CD4-positive, alpha-beta T cell treated with Interleukin-10 for 1 hour (primary cell): ENCODE measurements at places on chromosomes 7 and 10.
A peak's percentile ranks its signal among the peaks of the same experiment; 100 is the strongest.

GRCh38 chr7:135960709-135961451 lies 16.3 kb downstream of the MTPN start:
- DNase-seq: no peak

DNA sequence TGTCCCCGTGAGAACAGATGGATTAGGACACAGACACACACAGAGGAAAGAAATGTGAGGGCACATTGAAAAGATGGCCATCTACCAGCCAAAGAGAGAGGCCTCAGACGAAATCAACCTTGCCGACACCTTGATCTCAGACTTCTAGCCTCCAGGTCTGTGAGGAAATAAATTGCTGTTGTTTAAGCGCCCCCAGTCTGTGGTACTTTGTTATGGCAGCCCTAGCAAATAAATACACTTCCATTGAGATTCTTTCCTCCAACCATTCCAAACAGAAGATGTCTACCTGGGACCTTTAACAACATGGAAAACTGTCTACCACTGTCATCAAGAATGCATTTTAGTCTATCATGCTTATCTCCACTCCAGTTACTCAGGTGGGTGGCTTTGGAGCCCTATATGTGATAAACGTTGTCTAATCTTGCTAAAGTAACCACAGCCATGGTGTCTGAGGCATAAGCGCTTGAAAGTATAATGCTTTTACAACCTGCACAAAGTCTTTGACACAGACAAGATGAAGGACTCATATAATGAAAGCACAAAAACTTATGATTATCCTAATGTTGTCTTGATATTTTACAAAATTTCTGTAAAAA lies 244.3 kb downstream of the MTERF1 start:
- DNase-seq: no peak

- no peak for DNase-seq
These were observed 349.1 kb downstream of the RPS24 start for GRCh38 chr10:78382772-78383171.

- DNase-seq: no peak
These were observed 158.0 kb downstream of the VTI1A start for GRCh38 chr10:112605063-112605462.

GRCh38 chr7:75993689-75994387 lies 557 bp downstream of the TMEM120A start:
- peak; percentile 15 for DNase-seq

- no peak for DNase-seq
These were observed 23.8 kb downstream of the PAPOLB start for GRCh38 chr7:4837803-4838625.

DNA sequence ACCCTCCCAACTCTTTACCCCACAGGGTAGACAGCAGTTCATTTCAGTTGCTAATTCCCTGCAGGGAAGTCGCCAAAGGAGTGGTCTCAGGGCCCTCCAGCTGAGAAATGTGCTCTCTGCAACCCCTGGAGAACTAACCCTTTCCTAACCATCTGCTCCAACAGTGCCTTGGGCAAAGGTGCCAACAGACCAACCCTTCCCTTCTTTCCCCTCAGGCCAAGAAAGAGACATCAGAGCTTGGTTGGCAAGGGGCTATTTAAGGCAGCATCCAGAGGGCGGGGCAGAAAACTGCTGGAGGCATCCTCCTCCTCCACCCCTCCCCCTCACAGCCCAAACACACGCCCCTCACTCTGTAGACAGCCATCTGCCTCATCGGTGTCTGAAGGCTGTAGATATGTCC lies 1.7 kb downstream of the SORBS1 start:
- DNase-seq: no peak

DNA sequence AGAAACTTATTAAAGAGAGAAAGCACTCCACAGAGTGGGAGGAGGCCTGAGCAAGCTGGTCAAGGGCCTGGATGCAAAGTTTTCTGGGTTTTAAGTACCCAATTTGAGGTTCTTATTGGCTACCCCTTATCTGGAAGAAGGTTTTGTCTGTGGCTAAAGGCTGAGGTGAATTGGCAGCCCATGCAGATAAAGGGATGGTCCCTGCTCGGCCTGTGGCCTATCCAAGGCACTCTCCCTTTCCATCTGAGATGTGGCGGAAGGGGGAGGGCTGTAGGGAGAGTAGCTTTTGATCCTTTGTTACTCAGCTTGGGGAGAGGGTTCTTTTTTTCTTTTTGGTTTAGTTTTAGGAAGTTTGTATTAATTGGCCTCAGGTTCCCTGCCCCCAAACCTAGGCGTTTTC lies 465.1 kb downstream of the ATRNL1 start:
- DNase-seq: no peak

GRCh38 chr7:20393021-20393610 lies 62.4 kb downstream of the ITGB8 start:
- no peak for DNase-seq

- DNase-seq: no peak
These were observed 57.8 kb downstream of the LGI1 start for GRCh38 chr10:93815304-93816096.

DNA sequence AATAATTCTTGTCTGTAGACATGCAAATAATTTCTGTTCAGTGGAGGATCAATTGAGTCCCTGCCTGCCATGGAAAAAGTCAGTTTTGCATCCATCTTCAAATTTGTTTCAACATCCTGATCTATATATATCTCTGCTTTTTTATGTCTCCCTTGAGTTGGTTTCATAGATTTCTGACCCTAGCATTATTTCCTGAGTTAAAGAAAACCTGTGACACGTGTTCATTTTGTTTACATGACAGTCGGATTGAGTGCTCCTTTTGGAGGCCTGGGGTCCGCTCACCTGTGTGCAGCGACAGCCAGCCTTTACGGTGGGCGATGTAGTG lies 674 bp downstream of the MRPS24 start:
- DNase-seq: peak; percentile 8

DNA sequence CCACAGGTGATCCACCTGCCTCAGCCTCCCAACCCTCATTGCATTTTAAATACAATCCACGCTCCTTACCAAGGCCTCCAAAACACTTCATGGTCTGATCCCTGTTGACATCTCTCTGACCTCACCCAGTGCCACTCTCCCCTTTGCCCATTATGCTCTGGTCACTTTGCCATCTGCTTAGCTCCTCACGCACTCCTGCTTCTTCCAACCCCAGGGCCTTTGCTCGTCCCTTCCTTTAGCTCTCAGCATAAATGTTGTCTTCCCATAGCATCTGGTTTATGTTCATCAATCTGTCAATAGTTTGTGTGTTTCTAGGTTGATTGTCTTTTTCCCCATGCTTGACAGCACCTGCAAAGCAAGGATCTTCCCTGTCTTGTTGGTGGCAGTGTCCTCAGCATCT lies 14.1 kb downstream of the NPFFR1 start:
- DNase-seq: no peak

DNA sequence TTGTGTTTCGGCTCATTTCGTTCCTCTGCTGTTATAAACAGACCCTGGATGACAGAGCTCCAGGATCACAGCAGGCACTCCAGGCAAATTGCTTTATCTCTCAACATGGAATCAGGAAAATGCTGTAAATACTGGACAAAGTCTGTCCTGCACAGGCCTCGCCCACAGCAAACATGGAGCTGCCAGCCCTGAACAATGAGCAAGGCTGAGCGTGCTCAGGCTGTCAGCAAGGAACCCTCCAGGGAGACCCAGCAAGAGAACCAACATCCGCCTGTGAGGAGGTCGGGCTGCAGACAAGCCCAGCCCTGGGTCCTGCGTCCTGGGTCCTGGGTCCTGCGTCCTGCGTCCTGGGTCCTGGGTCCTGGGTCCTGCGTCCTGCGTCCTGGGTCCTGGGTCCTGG lies 180.8 kb downstream of the PTPRN2 start:
- DNase-seq: no peak

DNA sequence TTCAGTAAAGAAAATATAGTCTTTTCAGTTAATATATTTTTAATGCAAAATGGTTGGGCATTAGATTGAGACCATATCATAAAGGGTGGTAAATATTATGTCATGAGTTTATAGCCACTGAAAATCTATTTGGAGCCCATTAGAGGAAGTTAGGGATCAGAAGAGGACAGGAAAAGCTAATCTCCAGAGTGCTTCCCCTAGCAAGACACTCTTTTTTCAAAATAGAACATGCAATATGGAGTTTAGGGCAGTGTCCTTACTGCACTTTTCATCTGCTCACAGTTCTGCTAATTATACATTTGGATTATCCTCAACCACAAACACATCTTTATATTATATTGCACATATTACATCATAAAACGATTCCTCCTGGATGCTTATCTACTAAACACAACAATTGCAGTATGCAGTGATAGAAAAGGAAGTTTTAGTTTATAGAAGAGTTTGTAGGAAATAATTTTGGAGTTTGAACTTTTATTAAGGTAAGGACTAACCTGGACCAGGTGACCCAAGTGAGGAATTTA lies 159.8 kb downstream of the PHF14 start:
- DNase-seq: no peak

DNA sequence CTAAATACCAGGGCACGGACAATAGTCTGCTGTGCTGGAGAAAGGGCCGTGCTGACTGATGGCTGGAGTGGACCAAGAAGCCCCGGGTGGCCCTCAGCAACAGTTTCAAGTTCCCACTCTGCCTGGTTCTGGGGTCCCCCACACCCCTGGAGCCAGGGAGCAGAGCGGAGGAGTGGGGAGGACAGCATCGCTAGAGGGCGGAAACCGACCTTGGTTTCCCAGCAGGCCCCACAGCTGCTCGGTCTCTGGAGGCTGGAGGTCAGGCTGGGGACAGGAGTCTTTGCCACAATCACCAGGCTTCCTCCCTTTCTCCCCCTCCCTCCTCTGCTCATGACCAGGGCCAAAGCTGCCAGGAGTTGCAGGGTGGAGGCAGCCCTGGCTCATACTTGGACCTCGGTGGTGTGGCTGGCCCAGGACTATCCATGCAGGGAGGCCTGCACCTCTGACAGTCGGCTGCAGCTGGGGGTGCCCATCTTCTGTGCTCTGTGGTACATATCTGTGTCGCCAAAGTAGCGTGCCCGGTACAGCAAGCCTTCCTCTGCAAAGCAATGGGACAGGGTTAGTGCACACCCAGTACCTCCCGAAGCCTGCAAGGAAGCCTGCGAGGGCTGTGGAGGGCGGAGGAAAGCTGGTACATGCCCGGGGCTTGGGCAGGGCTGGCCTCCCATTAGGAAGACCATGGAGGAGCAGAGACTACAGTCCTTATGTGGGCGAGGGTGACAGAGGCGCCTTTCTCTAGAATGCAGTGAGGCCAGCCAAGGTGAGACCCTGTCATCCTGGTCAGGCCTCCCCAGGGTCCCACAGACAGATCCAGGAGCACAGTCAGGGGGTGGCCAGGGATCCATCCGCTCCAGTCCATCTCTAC lies 19.1 kb downstream of the DNAJB12 start:
- peak; percentile 58 for DNase-seq

DNA sequence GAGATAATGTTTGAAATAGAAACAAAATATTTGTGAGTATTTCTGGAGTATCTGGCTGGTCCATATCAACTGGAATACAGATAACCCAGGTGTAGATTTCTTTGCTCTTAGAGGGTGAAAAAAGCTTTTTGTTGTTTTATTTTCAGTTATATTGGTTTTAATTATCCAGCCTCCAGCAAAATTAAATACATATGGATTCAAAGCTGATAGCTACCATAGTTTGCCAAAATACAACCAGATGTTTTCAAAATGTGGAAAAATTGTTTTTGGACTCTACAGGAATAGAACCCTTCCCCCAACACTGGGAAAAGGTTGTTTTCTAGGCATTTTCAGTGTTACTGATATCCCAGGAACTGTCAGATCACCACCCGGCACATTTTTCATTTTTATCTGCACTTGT lies 30.1 kb downstream of the LRRC17 start:
- no peak for DNase-seq

DNA sequence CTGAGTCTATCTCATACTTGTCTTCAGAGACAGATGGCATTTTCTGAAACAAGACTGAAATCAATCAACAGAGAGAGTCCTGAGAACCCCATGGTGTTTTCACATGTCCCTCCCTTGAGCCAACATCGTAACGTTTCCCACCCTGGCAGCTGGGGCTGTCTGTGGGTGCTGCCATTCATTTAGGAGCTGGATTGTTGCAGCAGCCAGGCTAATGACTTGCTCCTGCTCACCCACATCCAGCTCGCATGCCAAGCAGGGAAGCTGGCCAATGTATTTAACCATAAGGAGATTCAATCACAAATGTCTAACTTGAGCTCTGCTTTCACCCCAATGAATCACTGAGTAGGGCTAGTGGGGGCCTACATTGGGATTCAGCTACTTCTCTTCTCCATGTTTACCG lies 146.1 kb downstream of the ADRA2A start:
- DNase-seq: no peak

DNA sequence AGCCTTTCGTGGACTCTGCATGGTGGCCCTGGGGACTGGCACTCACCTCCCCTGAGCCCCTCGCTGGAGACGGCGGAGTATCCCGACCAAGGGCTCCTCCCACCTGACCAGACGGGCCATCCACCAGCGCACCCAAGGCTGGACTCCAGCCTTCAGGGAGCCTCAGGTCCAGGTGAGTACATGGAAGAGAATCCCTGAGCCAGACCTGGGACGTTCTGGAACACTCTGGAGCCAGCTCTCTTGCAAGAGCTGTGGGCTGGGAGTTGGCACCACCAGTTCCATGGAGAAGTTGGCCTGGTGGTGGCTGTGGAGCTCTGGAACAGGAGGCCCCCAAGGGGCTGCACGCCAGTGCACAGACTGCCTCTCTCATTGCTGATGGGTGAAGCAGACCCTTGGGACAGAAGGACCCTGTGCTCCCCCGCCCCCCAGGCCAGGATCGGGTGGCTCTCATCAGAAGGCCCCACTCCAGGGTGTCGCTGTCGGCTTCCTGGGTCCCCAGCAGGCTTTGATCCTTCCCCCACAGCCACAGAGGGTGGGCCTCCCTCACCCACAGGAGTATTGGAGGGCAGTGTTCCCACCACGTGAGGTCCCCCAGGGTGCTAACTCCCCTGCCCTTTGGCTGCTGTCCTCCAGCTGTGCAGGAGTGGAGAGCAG lies 189.9 kb downstream of the EBF3 start:
- no peak for DNase-seq

DNA sequence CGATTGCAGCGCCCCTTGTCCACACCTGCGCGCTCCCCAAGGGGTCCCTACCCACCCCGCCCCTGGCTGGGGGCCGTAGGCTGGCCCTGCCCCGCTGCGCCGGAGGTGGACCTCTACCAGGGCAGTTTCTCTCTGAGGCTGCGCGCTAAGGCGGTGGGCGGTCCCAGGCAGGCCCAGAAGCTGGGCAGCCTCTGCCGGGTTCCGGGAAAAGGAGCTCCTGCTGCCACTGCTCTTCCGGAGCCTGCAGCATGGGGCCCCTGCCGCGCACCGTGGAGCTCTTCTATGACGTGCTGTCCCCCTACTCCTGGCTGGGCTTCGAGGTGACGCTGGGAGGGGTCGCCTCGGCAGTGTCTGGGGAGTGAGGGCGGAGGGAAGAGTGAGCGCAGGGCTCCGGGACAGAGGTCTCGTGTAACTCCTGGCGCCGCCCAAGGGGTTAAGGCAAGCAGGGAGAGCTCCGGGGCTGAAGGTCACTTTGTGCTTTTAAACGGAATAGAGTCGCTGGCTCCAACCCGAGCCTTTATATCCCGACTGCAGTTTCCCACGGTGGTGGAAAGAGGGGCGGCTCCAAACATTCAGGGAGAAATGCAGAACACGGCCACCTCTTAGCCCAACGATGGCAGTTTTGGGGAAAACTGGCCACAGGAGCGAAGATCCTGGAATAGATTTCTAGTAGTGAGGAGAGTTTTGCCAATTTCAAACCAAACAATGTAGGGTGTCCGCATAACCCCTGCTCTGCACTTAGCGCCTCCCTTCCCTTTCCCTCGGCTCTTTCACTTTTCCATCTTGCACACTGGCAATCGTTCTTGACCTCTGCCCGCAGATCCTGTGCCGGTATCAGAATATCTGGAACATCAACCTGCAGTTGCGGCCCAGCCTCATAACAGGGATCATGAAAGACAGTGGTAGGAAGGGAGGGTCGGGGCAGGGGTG lies at the start of gene GSTK1:
TSS of gene GSTK1 (plus strand) at position 176 of the 930 bp plus-strand sequence. CDS start at position 249, 73 bp downstream.
- DNase-seq: peak; percentile 84
